Left renal cortex interstitium (tissue), 4 donors: ENCODE measurements at places on chromosomes 7 and 10. TPM values are rescaled to one million over a fixed set of nuclear protein-coding genes. Genes with fewer than 3 reads are reported as not detected.

Gene GRM8
- 7.6 TPM for polyA plus RNA-seq

Gene TMEM176A
- polyA plus RNA-seq, result 103 TPM

Gene UCMA
- not detected for polyA plus RNA-seq

Gene PRSS37
- polyA plus RNA-seq, result 1.3 TPM

Gene LLCFC1
- 1.3 TPM for polyA plus RNA-seq

DNA sequence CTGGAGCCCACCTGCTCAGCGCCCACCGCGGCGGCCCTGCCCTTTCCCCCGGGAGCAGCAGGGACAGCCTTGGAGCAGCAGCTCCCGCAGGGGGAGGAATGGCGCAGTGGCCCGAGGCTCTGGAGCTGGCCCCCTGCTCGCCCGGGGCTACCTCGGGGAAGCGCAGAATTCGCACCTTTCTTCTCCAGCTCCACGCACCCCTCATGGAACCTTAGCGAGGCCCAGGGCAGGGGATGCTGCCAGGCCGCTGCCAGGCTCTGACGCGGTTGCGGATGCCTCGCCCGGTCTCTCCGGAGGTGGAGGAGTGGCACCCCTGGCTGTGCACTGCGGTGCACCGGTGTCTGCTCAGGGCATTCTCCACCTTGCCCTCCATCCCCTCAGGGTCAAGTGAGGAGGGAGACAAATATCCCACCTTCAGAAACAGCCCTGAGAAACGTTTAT lies 84.9 kb upstream of the MKI67 start:
- DNase-seq, result no peak

GRCh38 chr7:120802751-120803150 lies 55.2 kb downstream of the TSPAN12 start:
- DNase-seq, result no peak

DNA sequence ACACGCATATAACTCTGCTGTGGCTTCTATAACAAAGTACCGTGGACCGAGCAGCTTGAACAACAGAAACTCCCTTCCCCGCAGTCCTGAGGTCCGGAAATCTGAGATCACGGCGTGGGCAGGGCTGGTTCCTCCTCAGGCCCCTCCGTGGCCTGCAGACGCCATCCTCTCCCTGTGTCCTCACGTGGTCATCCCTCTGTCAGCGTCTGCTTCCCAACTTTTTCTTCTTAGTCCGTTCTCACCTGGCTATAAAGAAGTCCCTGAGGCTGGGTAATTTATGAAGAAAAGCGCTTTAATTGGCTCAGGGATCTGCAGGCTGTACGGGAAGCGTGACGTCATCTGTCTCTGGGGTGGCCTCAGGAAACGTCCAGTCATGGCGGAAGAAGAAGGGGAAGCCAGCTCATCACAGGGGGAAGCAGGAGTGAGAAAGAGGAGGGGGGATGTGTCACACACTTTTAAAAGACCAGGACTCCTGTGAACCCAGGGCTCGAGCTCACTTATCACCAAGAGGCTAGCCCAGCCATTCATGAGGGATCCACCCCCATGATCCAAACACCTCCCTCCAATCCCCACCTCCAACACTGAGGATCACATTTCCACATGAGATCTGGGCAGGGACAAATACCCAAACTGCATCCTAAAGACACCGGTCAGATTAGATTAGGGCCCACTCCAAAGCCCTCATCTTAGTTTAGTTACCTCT lies 91.2 kb upstream of the INSIG1 start:
- DNase-seq, result no peak

DNA sequence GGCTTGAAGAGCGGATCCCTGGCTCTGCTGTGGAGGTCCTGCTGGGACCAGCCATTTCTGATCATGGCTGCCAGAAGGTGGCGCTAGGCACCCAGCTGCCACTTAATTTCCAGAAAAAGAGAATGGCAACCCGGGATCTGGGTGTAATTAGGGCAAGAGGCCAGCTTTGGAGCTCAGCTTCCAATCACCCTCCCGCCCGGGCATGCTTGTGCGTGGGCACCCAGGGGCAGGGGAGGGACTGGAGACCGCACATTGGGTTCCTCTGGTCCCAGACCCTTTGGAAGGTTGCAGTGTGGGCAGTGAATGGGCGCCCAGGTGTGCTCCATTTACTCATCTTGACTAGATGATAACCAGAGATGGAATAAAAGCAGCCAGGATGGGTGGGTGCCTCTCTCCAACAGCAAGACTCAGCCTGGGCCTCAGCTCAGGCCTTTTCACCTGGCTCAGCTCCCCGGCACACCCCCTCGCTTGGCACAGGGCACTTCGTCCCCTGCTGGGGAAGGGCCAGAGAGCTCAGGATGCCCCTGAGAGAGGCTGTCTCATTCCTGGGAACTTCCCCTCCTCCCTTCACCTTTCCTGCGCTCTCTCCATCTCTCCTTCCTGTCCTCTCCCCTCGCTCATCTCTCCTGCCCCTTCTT lies 14.7 kb downstream of the FAM241B start:
- DNase-seq, result peak; percentile 52

- no peak for DNase-seq
Measured at GRCh38 chr10:62113680-62114079, 155.0 kb downstream of the RTKN2 start.

DNA sequence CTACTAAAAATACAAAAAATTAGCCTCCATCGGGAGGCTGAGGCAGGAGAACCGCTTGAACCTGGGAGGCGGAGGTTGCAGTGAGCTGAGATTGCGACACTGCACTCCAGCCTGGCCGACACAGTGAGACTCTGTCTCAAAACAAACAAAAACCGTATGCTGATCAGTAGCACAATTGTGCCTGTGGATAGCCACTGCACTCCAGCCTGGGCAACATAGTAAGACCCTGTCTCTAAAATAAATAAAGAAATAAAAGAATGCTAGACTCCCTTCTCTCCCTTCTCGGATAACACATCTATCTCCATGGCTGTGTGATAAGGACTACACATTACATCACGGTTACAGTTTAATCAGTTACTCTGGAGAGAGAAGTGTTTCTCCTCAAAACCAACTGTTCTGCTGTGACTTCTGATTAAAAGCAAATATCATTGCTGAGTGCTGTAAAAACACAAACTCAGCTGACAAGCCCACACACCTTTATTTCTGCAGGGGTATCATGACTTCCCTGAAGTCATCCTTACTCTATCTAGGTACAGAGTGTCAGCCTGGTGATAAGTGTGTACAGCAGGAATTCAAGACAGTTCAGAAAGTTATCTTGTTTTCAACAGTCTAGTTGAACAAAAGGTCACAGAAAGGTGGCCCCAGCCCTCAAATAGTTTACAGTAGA lies 5.3 kb upstream of the ARHGAP19 start:
- DNase-seq, result no peak
